ENCODE measurements at places on chromosomes 11 and 22.

DNA sequence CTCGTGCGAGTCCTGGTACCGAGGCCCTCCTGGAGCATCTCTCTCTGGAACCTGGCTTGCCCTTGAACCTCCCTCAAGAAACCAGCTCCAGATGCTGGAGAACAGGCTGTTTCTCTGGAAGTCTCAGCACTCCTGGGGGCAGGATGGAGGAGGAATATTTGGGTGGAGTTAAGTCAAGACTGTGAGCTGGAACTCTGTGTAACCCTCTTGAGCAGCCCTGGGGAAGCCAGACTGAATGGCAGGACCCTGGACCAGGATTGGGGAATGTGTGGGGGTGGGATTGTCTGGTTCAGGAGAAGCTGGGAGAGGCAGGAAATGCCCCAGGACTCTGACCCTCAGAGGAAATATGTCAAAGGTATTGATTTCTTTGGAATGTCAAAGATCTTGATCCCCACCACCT lies 7.7 kb downstream of the CREB3L1 start:
- no peak for DNase-seq

GRCh38 chr11:17229481-17230152 lies 21.8 kb upstream of the PIK3C2A start:
- DNase-seq = no peak

DNA sequence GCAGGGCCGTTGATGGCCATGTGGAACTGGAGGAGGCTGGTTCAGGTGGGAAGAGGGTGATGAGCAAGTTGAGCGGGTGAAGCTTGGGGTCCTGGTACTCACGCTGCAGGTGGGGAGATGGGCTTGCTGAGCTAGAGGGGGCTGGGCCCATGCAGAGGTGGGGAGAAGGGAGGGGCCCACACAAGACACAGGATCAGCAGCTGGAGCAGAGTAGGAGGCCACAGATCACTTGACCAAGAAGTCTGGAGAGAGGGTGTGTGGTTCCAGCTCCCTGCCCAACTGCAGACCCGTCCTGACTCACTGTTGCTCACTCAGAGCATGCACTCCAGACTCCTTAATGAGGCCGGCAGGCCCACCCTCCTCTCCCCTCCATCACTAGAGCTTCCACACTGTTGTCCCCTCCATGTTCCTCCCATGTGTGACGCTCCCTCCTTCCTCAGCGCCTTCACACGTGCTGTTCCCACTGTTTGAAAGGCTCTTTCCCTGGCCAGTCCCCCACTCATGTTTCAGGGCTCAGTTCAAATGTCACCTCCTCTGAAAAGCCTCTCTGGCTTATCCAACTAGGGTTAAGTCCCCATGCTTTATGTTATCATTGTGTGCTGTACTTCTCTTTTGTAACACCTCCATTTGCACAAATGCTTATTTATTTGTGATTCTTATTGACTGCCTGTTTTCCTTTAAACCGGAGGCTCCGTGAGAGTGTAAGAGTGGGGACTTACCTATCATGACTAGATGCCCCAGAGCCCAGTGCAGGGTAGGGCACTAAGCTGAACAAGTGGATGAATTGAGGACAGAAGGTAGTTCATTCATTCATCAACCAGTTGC lies 2.3 kb downstream of the CCDC86 start:
- no peak for DNase-seq

DNA sequence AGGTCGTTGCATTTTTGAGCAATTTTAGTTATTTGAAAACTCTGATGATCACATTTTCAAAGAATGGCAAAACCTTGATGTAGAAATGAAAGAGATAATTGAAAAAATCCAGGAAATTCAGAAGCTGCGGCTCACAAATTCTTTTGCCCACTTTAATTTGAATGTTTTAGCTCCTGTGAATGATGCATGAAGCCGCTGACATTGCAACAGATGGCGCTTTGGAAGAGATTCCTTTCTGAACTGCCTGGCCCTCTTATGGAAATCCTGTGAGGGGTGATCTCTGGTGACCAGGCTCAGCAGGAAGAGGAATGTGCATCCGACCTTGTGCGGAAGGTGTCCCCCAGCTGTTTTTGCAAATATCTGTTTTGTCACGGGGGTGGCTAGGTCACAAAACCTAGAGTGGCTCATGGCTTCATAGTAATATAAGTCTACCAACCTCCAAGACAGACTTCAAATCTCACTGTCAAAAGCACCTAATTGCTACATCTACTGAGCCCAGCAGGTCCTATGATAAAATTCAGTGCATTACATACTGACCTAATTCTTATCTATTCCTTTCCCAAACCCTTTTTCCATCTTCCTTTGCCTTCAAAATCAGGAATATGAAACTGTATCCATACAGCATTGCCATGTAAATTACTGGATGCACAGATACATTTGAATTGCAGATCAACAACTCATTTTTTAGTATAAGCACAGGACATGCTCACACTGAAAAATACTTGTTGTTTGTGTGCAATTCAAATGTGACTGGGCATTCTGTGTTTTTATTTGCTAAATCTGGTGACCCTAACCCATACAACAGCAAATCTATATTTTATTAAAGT lies 412.7 kb downstream of the ETS1 start:
- no peak for DNase-seq

GRCh38 chr22:22045571-22046335 lies 63.2 kb upstream of the TOP3B start:
- no peak for DNase-seq

- DNase-seq = peak; percentile 69
These were observed 15.9 kb upstream of the HYLS1 start for GRCh38 chr11:125871391-125872137.

GRCh38 chr11:20102397-20102796 lies 57.9 kb downstream of the DBX1 start:
- DNase-seq = peak; percentile 40

DNA sequence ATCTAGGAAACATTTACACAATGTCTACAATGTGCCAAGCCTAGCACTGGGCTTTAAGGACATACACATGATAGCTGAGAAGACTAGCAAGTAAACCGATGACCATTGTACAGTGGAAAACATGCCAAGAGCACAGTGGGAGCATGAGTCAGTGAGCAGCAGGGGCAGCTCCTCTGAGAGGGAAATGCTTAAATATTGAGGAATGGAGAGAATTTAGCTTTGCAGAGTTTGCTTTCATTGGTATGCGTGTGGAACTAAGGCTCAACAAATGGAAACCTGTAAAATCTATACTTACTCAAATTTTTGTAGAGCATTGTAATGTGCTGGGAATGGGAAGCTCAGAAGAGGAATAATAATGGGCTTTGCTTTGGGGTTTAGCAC lies 282.3 kb downstream of the ST3GAL4 start:
- DNase-seq = no peak

GRCh38 chr11:4662876-4663275 lies 19.1 kb downstream of the OR51E1 start:
- DNase-seq = no peak

DNA sequence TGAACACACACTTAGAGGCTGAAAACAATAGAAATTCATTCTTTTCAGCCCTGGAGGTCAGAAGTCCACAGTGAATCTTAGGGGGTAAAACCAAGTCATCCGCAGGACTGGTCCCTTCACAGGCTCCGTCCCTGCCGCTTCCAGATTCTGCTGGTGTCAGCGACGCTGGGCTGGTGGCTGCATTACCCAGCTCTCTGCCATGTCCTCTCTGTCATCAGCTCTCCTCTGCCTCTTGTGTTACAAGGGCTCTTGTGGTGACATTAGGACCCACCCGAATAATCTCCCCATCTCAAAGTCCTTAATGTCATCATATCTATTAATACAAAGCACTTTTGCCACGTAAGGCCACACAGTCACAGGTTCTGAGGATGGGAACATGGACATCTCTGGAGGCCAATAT lies 47.7 kb upstream of the ANO1 start:
- DNase-seq = no peak

DNA sequence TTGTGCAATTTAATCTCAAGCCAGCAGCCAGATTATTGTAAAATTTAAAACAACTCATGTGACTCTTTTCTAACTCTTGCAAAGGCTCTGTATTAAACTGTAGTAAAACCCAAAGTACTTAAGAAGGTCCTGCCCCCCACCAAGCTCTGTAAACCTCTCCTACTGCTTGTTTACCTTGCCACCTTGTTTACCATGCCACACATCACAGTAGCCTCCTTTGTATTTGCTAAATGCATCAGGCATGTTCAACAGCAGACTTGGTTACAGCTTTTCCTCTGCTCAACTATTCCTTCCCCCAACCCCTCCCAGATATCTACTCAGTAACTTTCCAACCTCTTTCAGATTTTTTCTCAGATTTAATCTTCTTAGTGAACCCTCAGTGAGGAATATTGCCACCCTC lies 861.6 kb downstream of the METTL15 start:
- DNase-seq = no peak

- DNase-seq = no peak
These were observed 1.6 kb downstream of the C1QTNF5 start for GRCh38 chr11:119338965-119339588.

GRCh38 chr11:58963551-58964104 lies 24.3 kb downstream of the GLYATL1 start:
- DNase-seq = peak; percentile 19

DNA sequence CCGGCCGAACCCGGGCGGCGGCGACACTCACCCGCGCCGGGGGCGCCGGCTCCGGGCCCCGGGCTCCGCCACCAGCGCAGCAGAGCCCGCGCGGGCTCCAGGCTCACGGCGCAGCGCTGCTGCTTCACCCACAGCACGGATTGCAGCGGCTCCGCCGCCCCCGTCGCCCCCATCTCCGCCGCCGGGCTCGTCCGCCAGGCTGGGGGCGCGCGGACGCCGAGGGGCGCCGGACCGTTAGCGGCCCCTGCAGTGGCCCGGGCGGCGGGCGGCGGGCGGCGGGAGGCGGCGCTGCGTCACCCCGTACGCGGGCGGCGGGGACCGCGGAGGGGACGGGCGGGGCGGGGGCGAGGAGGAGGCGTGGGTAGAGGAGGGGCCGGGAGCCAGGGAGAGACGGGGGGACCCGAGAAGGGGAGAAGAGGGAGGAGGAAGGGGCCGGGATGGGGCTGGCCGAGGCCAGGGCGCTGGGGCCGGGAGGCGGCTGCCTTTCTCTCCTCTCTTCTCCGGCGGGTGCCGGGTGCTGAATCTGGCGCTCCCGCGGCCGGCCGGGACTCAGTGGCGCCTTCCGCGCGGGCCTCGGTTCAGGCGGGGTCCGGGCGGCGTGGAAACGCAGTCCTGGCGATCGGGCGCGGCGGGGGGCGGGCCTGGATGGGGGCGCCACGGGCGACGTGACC lies at the start of gene CERK:
CERK (minus strand) TSS at position 277 of the 671 bp plus-strand sequence; CDS start at position 173, 104 bp downstream.
- DNase-seq = peak; percentile 70

DNA sequence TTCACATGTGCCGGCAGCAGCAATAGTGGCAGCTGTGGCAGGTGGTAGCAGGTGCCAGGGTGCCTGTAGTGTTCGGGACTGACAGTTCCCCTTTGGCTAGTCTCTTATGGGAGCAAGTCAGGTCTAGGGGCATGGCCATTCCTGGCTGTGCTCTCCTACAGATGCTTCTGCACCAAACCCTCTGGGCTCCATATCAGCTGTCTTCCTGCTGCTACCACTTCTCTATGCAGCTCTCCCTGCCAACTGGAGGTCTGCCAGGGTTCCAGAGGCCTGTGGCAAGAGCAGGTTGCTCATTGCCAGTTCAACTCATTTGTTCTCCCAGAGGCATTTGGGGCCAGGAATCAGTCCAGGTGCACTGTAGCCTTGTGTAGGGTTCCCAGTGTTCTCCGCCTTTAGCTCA lies 473.7 kb downstream of the JRKL start:
- peak; percentile 28 for DNase-seq

DNA sequence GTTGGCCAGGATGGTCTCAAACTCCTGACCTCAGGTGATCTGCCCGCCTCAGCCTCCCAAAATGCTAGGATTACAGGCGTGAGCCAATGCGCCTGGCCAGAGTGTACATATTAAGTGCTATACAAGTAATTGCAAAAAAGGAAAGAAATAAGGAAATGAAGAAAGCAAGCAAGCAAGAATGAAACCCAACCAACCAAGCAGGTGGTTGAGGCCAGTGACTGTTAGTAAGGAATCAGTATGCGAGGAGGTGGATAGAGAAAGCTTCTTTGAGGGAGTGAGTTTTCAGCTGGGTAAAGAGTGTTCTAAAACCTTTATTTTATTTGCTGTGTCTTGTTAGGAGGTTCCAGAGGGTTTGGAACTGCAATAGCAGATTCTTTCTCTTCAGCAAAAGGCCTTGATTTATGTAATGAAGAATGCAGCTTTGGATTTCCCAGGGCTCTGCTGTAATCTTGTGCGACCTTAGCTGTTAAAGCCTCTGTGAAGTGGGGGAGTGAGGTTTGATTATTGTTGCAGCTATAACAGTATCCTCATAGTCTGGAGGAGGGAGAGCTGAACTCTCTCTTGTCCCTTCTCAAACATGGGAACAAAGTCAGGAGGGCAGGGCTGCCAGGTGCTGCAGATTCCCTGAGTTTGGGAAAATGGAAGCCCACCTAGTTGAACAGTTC lies 5.7 kb downstream of the AMPD3 start:
- DNase-seq = peak; percentile 69

DNA sequence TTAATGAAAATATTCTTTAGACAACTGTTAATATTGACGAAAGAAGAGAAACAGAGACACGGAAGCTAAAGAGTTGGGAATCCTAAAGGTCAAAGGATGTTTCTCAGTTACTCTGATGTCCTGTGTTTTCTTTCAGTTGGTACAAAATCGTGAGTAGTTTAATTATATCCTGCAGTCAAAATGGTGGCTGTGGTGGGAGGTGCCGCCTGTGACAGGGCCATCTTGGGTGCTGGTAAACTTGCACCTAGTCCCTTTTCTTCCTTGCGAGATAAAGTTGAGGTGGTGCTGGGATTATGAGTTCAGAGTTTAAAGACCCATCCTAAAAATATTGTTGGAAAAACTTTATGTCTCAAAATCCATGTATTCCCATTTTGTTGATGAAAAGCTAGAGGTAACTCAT lies 2.2 kb downstream of the CECR2 start:
- no peak for DNase-seq

DNA sequence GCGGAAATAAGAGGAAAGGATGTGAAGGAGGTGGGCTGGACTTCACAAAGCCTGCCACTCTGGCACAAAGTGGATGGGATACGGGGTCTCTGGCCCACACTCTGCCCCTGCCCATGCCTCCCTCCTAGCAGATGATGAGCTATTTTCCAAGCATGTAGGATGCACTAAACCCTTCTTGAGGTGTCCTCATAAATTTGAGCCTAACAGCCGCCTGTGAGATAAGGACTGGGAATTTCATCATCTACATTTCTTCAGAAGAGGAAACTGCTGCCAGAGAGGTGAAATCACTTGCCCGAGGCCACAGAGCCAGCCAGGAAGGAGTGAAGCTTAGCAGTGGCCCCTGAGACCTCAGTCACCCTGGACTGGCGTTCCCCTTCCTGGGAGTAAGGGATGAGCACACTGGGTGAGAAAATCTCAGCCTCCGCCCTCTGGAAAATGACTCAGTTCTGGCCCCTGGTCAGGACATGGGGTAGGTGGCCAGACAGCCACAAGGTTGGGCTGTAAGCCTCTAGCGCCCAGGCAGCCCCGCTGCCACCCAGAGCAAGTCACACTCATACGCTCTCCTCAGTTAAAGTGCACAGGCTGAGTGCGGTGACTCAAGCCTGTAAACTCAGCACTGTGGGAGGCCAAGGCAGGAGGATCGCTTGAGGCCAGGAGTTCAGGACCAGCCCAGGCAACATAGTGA lies 27.9 kb downstream of the MB start:
- DNase-seq = no peak
